ENCODE measurements at places on chromosomes 13 and 19.

GRCh38 chr13:98293103-98293502, 116.0 kb upstream of the RNF113B start:
- DNase-seq, result no peak

DNA sequence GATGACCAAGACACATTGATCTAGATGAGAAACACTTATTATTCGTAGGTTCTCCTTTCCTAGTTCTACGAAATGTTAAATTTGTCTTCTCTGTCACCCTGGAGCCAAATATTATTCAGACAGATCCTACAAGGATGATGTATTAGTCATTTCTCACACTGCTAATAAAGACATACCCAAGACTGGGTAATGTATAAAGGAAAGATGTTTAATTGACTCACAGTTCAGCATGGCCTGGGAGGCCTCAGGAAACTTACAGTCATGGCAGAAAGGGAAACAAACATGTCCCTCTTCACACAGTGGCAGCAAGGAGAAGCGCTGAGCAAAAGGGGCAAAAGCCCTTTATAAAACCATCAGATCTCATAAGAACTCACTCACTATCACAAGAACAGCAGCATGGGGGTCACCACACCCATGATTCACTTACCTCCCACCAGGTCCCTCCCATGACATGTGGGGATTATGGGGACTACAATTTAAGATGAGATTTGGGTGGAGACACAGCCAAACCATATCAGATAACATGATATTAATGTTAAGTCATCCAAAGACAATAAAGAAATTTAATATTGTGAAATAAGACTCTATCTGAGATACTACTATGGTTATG, 1248.8 kb upstream of the SLC10A2 start:
- DNase-seq, result no peak

DNA sequence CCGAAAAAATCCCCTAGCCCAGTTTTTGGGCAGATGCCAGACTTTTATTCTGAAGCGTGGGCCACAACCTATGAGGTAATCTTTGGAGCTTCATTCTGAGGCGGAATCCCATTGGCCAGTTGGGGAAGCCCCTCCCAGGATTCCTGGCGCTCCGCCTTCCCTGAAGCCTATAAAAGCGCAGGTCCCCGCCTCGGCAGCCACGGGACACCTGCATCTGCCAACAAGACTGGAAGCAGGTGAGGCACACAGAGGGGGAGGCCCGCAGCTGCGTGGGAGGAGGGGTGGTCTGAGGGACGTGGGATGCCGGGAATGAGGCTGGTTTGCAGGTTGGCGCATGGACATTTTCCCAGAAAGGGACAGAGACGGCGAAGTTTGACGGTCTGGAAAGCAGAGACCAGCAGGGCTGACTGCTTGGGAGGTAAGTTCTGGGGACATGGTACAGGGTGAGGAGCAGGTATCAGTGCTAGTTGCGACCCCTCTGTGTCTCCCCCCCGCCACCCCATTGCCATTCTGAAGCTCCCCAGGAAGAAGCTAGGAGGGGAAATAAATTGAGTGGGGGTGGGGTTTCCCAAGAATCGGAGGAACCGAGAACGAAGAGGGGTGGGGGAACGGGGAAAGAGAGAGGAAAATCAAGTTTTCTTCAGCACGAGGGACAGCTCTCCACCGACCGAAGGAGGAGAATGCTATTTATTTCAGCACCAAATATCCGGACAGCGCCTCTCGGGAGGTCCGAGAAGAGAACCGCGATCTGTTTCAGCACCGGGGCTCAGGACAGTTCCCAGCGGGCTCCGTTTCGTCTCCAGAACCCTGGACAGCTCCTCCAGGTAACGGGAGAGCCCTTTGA, 22.4 kb upstream of the FEM1A start:
- DNase-seq, result no peak

GRCh38 chr13:25171170-25171516, 945 bp downstream of the AMER2 start:
- DNase-seq, result no peak

GRCh38 chr19:4361152-4362046, 18.0 kb downstream of the MPND start:
- no peak for DNase-seq

GRCh38 chr13:81791641-81792040, 1450.7 kb upstream of the SPRY2 start:
- no peak for DNase-seq

- no peak for DNase-seq
Measured at GRCh38 chr19:738509-739128, 12.3 kb upstream of the MISP start.

GRCh38 chr13:80524447-80525215, 183.7 kb upstream of the SPRY2 start:
- no peak for DNase-seq

- no peak for DNase-seq
Measured at GRCh38 chr13:29551214-29551613, 44.3 kb downstream of the SLC7A1 start.
